ENCODE measurements at places on chromosomes 1 and 21.

- DNase-seq: no peak
Observed at GRCh38 chr1:8629241-8630091, 188.0 kb downstream of the RERE start.

DNA sequence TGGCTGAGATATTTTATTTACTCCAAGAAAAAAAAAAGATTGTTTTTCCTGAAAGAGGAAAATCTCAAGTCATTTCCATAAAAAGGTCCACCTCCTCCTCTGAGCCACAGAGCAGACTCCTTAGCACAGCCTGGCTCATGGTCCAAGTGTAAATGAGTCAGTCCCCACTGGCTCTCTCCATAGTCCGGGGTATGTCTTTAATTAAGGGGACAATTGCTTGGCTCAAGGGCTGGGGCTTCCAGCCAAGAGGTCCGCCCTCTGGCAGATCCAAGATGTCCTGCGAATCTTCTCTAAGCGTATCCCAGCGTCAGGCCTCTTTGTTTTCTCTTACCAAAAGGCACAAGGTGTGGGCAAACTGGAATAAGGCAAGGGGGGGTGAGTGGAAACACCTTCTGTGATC lies 33.3 kb downstream of the FOXD2 start:
- no peak for DNase-seq

DNA sequence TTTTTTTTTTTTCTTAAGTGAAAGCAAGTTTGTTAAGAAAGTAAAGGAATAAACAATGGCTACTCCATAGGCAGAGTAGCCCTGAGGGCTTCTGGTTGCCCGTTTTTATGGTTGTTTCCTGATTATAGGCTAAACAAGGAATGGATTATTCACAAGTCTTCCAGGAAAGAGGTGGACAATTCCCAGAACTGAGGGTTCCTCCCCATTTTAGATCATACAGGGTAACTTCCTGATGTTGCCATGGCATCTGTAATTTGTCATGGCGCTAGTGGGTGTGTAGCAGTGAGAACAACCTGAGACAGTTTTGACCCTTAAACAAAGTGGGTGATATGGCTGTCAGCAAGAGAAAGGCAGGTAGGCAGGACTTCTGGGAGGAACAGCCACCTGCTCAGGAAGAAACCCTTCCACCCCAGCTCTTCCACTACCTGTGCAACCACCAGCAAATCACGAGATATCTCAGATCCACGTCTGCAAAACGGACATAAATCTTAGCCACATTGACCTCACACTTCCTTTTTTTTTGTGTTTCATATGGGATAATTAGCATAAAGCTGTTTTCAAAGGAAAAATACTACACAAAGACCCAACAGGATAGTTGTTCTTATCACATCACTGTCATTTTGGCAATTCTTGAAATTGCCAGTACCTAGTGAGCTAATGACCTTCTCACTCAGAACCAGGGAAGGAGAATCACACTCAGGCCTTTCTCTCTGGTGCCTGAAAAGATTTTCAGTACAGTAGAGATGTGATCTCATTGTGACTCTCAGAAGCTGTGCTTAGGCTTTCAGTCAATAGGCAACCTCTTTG lies 34.8 kb upstream of the DUSP10 start:
- no peak for DNase-seq

DNA sequence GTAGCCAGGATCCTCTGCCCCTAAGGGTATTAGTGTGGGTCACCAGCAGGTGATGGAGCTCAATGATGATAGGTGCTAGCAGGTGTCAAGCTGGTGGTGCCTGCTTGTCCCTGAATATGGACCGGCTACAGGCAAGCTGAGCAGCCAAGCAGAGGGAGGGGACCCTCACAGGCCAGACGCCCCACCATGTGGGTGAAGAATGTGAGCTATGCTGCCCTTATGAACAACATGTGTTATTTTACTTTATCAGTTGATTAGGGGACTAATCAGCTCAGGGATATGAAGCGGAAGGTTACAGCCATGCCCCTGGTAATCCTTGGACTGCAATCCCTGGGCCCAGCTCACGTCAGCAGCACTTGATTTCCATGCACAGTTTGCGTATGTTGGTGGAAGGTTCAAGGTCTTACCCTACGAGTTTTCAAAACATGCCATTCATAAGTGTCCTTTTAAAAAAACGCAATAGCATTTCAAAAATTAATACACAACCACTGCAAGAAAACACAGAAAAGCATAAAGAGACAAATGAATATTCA lies 106.0 kb downstream of the CDC7 start:
- DNase-seq: no peak

DNA sequence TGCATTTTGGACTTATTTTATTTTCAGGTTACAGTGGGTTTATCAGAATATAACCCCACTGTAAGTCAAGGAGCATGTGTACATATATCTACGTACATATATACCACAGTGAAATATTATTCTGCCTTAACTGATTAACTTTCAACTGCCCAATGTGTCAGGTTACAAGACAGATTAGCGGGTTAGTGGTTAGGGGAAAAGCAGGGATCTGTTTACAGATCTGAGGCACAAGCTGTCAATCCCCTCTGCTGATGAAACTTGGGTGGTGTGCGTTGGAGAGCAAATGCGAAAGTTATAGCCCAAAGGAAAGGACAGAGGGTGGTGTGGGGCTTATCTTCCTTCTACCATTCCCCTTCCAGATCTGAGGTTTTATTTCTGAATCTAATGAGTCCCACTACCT lies 238.2 kb upstream of the KCNK2 start:
- no peak for DNase-seq
